ENCODE measurements at places on chromosomes 2 and 18. TPM values are rescaled to one million over a fixed set of nuclear protein-coding genes. Genes with fewer than 3 reads are reported as not detected.

Gene RBKS
- total RNA-seq, result 2.5 TPM

Gene KCNG2
- total RNA-seq, result 0.73 TPM

Gene SULT1C4
- not detected for total RNA-seq

Gene TBR1
- total RNA-seq, result not detected

Gene POMC
- 3.8 TPM for total RNA-seq

Gene TFPI
- 135 TPM for total RNA-seq

Gene C2orf74
- 6.5 TPM for total RNA-seq

Gene RNPEPL1
- 36.4 TPM for total RNA-seq

Gene CYS1
- 7.3 TPM for total RNA-seq

Gene KLHL41
- 9.8 TPM for total RNA-seq

Gene TXNDC9
- total RNA-seq, result 48.0 TPM

Gene SPATA3
- not detected for total RNA-seq

Gene AMER3
- not detected for total RNA-seq

Gene RAB27B
- 2.0 TPM for total RNA-seq

Gene MARCO
- total RNA-seq, result not detected

Gene ARHGEF33
- total RNA-seq, result 0.29 TPM

Gene SLC39A6
- total RNA-seq, result 70.1 TPM

Gene GAL3ST2
- not detected for total RNA-seq

Gene KYNU
- 1.2 TPM for total RNA-seq

Gene TUBA3E
- total RNA-seq, result not detected

Gene HOXD3
- 0.29 TPM for total RNA-seq

Gene B3GNT7
- total RNA-seq, result 0.33 TPM

Gene DSG1
- total RNA-seq, result not detected

Gene RFX8
- total RNA-seq, result 36.7 TPM

Gene CCDC85A
- total RNA-seq, result 0.66 TPM

Gene ZNF532
- total RNA-seq, result 51.4 TPM

Gene HOXD1
- total RNA-seq, result not detected

Gene CD8B
- not detected for total RNA-seq

Gene MPV17
- total RNA-seq, result 117 TPM

Gene SAG
- not detected for total RNA-seq

Gene IL1B
- total RNA-seq, result 0.15 TPM

Gene EVX2
- total RNA-seq, result not detected

Gene AOX1
- total RNA-seq, result 38.1 TPM

Gene CDH2
- 6.3 TPM for total RNA-seq

Gene FBXO36
- total RNA-seq, result 2.5 TPM

Gene TYMS
- total RNA-seq, result 17.2 TPM

Gene GPR75
- 1.3 TPM for total RNA-seq

Gene PCARE
- not detected for total RNA-seq

Gene LINC00305
- not detected for total RNA-seq

Gene POTEI
- not detected for total RNA-seq

Gene GREB1
- 2.2 TPM for total RNA-seq

Gene OSBPL6
- total RNA-seq, result 2.2 TPM

Gene EIF2AK2
- 32.1 TPM for total RNA-seq

Gene SMC6
- total RNA-seq, result 28.8 TPM

Gene ALKAL2
- not detected for total RNA-seq

Gene CACNB4
- 1.2 TPM for total RNA-seq

Gene IL1F10
- not detected for total RNA-seq

Gene MAL
- total RNA-seq, result 0.17 TPM

Gene PAIP2B
- total RNA-seq, result 0.66 TPM

Gene ST6GAL2
- total RNA-seq, result under 0.01 TPM

Gene ANTXR1
- total RNA-seq, result 39.4 TPM

Gene HRH4
- total RNA-seq, result under 0.01 TPM

Gene RFTN2
- total RNA-seq, result 3.6 TPM
